Left renal cortex interstitium (tissue), 4 donors: ENCODE measurements at places on chromosomes 1 and 21.
A peak's percentile ranks its signal among the peaks of the same experiment; 100 is the strongest.

GRCh38 chr1:84073266-84073665 is 70.8 kb upstream of the PRKACB start:
- no peak for DNase-seq

GRCh38 chr1:208934933-208935332 is 648.6 kb upstream of the CAMK1G start:
- no peak for DNase-seq

DNA sequence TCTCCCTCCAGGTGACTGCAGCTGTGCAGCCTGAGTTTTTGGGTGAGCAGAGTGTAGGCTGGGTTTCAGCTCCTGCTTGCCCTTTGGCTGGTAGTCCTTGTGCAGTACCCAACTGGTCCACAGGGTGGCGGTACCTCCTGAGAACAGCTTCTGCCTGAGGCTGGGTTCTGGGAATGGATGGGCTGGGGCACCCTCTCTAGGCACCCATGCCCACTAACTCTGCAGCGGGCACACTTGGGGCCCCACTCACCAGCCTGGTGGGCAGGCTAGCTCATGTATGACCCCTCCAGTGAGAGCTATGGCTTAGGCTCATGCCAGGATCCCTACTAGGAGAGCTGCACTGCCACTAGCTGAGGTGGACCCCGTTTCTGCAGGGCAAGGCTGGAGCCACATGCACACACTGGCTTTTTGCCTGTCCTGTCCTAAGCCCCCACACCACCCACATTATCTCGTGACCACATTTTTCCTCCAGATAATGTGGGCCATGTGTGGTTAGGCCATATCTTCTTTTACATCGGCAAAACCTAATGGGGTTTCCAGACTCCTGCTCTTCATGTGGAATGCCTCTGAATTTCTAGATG is 15.5 kb upstream of the GSTM4 start:
- no peak for DNase-seq

- no peak for DNase-seq
Observed at GRCh38 chr1:170032531-170033280, 41.8 kb downstream of the KIFAP3 start.

DNA sequence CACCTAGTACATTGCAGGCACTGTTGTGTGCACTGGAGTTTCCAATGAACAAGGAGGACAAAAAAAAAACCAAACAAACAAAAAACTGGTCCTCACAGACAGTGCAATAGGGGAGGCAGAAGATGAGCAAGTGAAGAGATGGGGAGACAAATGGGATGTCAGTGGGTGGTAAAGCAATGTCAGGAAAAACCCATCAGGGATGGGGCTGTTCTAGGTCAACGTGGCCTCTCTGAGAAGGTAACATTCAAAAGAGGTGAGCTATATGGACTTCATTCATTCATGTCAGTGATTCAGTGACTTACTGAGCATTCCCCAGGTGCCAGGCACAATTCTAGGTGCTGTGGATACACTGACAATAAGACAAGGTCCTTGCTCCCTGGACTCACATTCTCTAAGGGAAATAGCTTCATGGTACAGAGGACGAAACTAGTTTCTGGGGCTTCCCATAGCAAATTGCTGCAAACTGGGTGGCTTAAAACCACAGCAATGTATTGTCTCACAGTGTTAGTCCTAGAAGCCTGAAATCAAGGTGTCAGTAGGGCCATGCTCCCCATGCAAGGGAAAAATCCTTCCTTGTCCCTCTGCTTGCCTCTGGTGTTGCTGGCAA is 140.5 kb upstream of the KLHDC7A start:
- no peak for DNase-seq

DNA sequence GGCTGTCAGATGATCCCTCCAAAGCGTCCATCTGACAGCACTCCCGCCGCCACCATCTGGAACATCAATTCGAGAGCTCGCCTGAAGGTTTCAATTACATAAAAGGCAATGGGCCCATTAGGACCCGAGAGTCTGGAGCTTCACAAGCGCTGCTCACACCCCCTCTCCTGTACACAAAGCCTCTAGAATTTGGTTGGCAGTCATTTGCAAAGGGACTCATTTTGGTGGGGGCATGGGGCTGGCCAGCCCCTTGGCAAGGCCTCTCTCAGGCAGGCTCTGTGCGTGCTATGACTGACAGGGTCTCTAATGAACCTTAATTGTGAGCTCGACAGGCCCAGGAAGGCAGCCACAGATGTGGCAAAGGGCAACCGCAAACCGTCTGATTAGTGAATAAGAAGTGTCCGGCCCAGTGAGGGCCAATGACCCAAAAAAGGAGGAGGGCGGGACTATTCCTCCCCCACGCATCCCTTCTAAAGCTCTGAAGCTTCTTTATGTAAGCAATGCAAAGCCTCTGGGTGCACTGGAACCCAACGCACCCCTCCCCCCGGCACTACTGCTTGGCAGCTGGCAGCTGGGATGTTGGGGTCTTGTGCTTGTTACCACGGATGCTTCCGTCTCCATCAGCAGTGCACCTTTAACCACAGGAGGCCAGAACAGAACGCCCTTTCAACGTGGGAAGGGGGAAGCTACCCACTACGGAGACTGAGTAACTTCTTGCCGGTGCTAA is 79.4 kb downstream of the CAPZB start:
- no peak for DNase-seq

DNA sequence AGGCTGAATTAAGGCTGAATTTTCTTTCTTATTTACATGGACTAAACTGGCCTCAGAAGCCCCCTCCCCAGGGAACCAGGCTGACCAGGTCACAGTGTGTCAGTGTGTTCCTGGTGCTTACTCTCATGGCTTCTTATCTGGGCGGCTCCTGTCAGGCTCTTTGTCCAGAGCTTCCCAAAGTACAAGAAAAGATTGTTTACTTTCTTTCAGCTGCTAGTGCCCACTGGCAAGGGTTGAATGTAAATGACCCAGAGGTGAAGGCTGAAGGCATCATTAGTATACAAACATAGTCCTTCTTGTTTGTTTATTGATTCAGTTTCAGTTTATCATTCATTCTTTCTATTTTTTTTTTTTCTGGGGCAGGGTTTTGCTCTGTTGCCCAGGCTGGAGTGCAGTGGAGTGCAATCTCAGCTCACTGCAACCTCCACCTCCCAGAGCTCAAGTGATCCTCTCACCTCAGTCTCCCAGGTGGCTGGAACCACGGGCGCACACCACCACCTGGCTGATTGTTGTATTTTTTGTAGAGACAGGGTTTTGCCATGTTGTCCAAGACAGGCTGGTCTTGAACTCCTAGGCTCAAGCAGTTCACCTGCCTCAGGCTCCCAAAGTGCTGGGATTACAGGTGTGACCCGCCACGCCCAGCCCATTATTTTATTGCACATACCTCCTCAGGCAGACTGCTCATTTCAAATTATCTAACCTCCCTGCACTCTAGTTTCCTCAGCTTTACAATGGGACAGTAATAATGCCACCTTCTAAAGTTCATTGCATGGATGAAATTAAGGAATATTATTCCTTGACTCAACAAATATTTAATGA is 9.8 kb upstream of the KDM4A start:
- DNase-seq: no peak

DNA sequence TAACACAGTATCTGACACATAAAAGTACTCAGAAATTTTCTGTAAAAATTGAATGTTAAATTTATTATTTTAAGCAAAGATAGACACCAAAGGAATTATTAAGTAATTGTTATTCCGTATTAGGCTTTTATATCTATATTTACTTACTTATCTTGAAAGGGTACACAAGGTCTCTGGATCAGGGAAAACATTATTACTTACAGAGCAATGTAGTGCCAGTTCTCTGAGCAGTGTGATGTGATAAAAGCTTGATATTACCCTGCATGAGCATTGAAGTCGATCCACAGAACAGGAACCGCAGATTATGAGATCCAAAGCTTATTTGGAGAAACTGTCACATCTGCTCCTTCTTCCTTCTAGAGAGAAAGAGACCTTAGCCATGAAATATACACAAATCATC is 637.9 kb upstream of the RGS18 start:
- no peak for DNase-seq

GRCh38 chr1:159783724-159784123 is 3.0 kb downstream of the DUSP23 start:
- DNase-seq: no peak

DNA sequence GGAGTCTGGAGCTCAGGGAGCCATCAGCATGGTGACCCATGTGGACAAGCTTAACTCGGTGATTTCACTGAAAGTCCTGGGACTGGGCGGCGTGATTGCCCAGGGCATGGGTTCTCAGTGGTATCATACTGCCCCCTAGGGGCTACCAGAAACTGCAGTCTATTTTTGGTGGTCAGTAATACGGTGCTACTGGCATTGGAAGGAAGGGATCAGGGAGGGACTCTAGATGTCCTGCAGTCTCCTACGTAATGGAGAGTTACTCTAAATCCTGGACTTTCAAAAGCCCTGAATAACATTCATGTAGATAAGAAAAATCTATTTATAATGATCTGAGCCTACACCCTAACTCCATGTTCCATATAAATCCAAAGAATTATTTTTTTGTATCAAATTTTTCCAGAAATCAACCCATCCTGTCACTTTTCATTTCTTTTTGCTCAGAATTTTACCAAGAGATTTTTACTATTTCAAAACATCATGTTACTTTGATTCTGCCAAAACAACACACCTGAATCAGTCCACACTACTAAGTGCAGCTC is 37.3 kb downstream of the PABPC4 start:
- DNase-seq: peak; percentile 37

DNA sequence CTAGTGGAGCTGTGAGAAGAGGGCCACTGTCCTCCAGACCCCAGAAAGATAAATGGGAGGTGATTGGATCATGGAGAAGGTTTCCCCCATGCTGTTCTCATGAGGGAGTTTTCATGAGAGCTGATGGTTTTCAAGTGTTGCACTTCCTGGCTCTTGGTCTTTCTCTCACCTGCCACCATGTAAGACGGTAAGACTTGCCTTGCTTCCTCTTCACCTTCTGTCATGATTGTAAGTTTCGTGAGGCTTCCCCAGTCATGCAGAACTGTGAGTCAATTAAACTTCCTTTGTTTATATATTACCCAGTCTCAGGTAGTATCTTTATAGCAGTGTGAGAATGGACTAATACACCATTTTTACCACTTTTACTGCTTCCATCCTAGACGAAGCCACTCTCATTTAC is 27.6 kb downstream of the GPR88 start:
- DNase-seq: no peak

DNA sequence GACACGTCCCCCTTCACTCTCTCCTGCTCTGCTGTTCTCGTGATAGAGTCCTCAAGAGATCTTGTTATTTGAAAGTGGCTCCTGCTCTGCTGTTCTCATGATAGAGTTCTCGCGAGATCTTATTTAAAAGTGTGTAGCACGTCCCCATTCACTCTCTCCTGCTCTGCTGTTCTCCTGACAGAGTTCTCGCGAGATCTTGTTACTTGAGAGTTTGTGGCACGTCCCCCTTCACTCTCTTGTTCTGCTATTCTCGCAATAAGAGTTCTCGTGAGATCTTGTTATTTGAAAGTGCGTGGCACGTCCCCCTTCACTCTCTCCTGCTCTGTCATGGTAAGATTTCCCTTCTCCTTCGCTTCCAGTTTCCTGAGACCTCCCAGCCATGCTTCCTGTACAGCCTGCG is 47.9 kb downstream of the SMYD3 start:
- DNase-seq: no peak

GRCh38 chr21:27480841-27481261 is 514.0 kb upstream of the ADAMTS5 start:
- DNase-seq: no peak
